Hair follicle dermal papilla cell (primary cell): ENCODE measurements at places on chromosomes 4 and X. TPM values are rescaled to one million over a fixed set of nuclear protein-coding genes. Genes with fewer than 3 reads are reported as not detected.

Gene NUP62CL
- 0.12 and 0.16 TPM in 2 replicates for total RNA-seq

Gene PLXNB3
- total RNA-seq: 7.7 and 9.2 TPM in 2 replicates

Gene POF1B
- total RNA-seq: not detected in 2 replicates

Gene GAGE12F
- total RNA-seq: not detected in 2 replicates

Gene BRS3
- not detected in 2 replicates for total RNA-seq

Gene NPFFR2
- total RNA-seq: not detected in 2 replicates

Gene ELK1
- total RNA-seq: 33.8 and 35.0 TPM in 2 replicates

Gene RAB40A
- 0.12 and 0.32 TPM in 2 replicates for total RNA-seq

Gene CXCL6
- 14.4 and 15.5 TPM in 2 replicates for total RNA-seq

Gene TMPRSS11B
- not detected in 2 replicates for total RNA-seq

Gene HPSE
- 0.16 and 0.49 TPM in 2 replicates for total RNA-seq

Gene CDKL2
- 4.9 and 5.7 TPM in 2 replicates for total RNA-seq

Gene VEGFC
- total RNA-seq: 22.8 and 24.7 TPM in 2 replicates

Gene PRRG3
- 2.2 and 2.4 TPM in 2 replicates for total RNA-seq
